ENCODE measurements at places on chromosomes 6 and 20. TPM values are rescaled to one million over a fixed set of nuclear protein-coding genes. Genes with fewer than 3 reads are reported as not detected.

- peak; percentile 78 for DNase-seq
Measured at GRCh38 chr6:157148391-157149323, 174.7 kb downstream of the TMEM242 start.

DNA sequence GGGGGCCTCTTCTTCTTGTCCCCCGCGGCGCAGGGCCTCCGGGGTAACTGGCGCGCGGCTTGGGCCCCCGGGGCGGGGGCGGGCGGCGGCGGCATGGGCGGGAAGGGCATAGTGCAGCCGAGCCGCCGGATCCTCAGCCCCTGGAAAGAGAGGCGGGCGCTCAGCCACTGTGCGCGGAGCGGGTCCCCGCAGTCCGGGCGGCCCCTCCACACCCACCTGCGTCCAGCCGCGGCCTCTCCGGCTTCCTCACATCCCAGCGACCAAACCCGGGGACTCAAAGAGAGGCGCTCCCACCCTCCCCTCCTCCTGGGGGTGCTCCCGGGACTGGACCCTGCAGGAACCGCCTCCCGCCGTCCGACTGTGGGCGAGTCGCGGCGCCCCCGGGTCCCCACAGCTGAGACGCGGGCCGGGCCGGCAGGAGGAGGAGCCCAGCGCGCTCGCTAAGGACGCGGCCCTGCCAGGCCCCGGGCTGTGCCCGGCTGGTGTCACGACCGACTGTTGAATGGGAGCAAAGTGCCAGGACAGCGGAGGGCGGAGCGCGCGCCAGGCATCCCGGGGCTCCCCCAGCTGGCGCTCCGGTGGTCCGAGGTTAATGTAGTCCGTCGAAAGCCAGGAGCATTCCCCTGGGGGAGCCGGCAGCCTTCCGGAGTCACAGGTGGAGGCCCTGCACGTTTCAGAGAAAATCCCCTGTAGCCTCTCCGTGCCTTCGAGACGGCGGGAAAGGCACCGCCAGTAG is at the start of gene PRR18:
PRR18 (minus strand) TSS at position 360 of the 736 bp plus-strand sequence; CDS start at position 110, 250 bp downstream.
- peak; percentile 45 for DNase-seq

- no peak for DNase-seq
Measured at GRCh38 chr6:45927421-45928320, 88.0 kb downstream of the CLIC5 start.

GRCh38 chr6:4023240-4023639 is 55.7 kb downstream of the FAM217A start:
- no peak for DNase-seq

DNA sequence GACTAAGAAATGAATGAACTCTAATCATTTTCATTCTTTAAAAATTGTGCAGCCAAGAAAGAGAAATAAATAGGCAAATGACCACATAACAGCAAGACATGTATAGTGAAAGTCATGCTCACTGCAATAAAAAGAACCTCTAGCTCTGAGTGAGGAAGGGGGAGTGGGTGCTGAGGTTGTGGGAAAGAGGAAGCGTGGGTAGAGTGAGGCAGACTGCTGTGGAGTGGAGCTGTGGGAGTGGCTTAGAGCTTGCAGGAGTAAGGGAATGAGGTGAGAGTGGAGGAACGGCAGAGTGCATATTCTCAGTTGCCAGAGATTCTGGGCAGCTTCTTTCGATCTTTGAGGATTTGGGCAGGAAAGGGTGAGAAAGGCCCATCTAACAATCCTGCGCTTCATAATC is 10.4 kb downstream of the DEFB129 start:
- DNase-seq: no peak

- DNase-seq: no peak
Measured at GRCh38 chr20:48414786-48415185, 413.0 kb downstream of the PREX1 start.

- DNase-seq: peak; percentile 33
Measured at GRCh38 chr6:111551521-111552231, 54.0 kb downstream of the TRAF3IP2 start.

GRCh38 chr6:43274127-43274915 is 23.7 kb upstream of the SLC22A7 start:
- DNase-seq: no peak

SPATA25 gene
- 1.1 TPM for total RNA-seq

R3HDML gene
- total RNA-seq: not detected

C6orf15 gene
- not detected for total RNA-seq
